ENCODE measurements at places on chromosomes 1 and 21. TPM values are rescaled to one million over a fixed set of nuclear protein-coding genes. Genes with fewer than 3 reads are reported as not detected.

DNA sequence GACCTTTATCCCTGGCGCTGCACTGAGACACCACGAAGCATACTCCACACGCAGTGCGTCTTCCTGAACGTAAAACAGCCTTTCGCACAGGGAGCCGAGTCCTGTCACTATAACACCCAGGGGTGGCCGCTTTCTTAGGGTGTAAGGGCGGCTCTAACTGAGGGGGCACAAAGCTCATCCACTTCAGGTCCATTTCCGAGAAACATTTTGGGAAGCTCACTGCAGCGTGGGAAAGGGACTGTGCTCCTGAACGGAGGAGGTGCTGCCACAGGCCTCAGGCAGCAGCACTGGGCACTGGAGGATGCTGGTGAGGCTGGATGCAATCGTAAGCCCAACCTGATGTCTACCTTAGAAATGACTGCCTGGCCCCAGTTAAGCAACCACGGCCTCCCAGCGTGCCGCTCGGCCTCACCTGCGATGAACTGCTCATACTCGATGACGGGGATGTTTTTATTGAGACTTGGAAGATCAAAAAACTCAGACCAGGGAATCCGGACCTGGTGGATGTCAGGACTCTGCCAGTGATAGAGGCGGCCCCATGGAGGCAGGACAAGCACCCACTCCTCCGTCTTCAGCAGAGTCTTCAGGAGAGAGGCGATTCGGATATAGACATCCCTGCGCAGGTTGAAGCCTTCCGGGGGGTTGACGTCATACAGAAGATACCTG is 2.3 kb downstream of the POFUT2 start:
- H3K4me1 ChIP-seq = peaks cover 16% of the 10 kb centered on the region
- H3K27me3 ChIP-seq = no peaks in the 10 kb centered on the region
- DNase-seq = no peak
- no peak overlapping the region for H3K27ac ChIP-seq
- peak overlapping the region; percentile 53 for H3K4me3 ChIP-seq

- H3K27me3 ChIP-seq = peaks cover 2% of the 10 kb centered on the region
- H3K4me1 ChIP-seq = peaks cover 3% of the 10 kb centered on the region
- DNase-seq = no peak
- H3K4me3 ChIP-seq = no peak overlapping the region
These were observed 122.1 kb upstream of the LYPLAL1 start for GRCh38 chr1:219051547-219051946.

- H3K4me1 ChIP-seq = peaks cover 15% of the 10 kb centered on the region
- no peak for DNase-seq
- no peak overlapping the region for H3K4me3 ChIP-seq
- peaks cover 6% of the 10 kb centered on the region for H3K27me3 ChIP-seq
These were observed 28.2 kb upstream of the KHDRBS1 start for GRCh38 chr1:31985430-31985829.

- no peak for DNase-seq
- no peaks in the 10 kb centered on the region for H3K36me3 ChIP-seq
- H3K4me1 ChIP-seq = peaks cover 13% of the 10 kb centered on the region
- no peaks in the 10 kb centered on the region for H3K27me3 ChIP-seq
These were observed 2.8 kb downstream of the AGTRAP start for GRCh38 chr1:11738783-11739182.

- no peaks in the 10 kb centered on the region for H3K4me1 ChIP-seq
- H3K27me3 ChIP-seq = no peaks in the 10 kb centered on the region
- H3K27ac ChIP-seq = no peak overlapping the region
These were observed 7.5 kb upstream of the LEFTY1 start for GRCh38 chr1:225896494-225896893.

DNA sequence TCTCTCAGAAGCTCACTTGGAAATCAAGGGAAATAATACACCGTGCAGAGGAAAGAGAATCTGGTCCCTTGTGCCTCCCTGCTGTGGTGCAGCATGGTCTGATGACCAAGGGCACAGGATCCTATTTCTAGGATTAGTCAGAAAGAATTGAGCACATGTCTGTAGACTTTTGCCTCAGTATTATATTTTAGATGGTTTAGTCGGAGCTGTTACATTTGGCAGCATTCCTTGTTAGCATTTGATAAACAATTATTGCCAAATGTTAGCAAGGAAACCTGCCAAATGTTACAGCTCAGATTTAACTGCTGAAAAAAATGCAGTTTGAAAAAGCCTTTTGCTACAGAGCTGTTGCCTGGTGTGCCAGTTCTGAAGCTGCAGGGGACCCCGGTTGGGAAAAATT is 183.5 kb upstream of the DPYD start:
- no peaks in the 10 kb centered on the region for H3K27me3 ChIP-seq
- no peak overlapping the region for H3K4me3 ChIP-seq
- no peak overlapping the region for H3K27ac ChIP-seq
- H3K36me3 ChIP-seq = peaks cover 1% of the 10 kb centered on the region

DNA sequence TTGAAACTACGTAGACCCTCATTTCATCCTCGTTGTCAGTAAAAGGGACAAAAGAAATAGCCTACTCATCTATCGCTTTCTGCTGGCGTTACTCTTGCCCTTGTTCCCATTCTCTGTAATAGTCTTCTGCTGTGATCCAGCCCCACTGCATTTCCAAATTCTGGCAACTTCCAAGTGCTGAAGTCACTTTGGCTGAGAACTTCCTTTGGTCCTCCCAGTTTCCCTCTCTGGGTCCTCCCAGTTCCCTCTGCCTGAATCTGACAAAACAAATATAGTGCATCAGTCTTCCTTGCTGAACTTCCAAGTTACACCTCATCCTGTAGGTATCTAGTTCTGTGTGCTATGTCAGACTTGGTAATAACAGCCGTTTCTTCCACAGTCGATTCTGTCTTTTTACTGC is 47.0 kb upstream of the PLA2G4A start:
- peaks cover 7% of the 10 kb centered on the region for H3K4me1 ChIP-seq
- no peaks in the 10 kb centered on the region for H3K36me3 ChIP-seq
- DNase-seq = no peak
- no peaks in the 10 kb centered on the region for H3K27me3 ChIP-seq

DNA sequence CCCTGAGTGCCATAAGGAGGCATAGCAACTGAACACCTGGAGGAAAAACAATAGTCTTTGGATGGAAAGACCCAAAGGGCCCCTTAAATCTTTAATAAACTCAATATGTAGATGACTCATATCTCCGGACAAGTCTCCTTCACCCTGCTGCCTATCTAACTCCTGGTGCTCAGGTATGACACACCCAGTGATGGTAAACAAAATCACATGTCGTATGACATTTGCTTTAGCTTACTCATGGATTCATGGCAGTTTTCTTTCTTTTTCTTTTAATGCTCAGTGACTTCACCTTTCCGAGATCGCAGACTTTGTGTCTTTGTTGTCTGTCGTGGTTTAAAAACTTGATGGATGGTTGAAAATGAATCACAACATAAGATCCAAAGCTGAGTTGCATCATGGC is 208.5 kb upstream of the PROX1 start:
- H3K27ac ChIP-seq = no peak overlapping the region
- H3K36me3 ChIP-seq = no peaks in the 10 kb centered on the region

The FAM131C gene
- 1.9 TPM for total RNA-seq

The GBP7 gene
- not detected for total RNA-seq

The ADGRL4 gene
- 0.07 TPM for total RNA-seq

The S100A14 gene
- total RNA-seq = 10.1 TPM

The SESN2 gene
- total RNA-seq = 19.4 TPM

Data from mesothelial cell of epicardium (in vitro differentiated cells).